ENCODE measurements at places on chromosomes 4 and X.

- no peak for DNase-seq
Measured at GRCh38 chrX:10049236-10049635, 82.1 kb downstream of the CLDN34 start.

DNA sequence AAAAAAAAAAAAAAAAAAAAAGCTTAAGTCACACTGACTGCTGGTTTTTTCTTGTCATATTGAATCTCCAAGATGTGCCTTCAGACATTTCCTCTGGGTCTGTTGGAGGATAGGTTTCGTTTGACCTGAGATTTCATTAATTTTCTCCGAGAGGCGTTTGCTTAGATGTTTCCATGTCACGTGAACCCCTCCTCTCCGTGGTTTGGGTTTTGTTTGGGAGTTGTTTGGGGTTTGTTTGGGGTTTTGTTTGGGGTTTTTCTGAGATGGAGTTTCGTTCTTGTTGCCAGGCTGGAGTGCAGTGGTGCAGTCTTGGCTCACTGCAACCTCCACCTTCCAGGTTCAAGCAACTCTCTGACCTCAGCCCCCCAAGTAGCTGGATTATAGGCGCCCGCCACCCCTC is 40.8 kb upstream of the DHRSX start:
- no peak for DNase-seq

- DNase-seq, result no peak
Measured at GRCh38 chr4:168387091-168387490, 68.5 kb upstream of the DDX60 start.

GRCh38 chr4:81796790-81797528 is 325.3 kb upstream of the RASGEF1B start:
- no peak for DNase-seq

DNA sequence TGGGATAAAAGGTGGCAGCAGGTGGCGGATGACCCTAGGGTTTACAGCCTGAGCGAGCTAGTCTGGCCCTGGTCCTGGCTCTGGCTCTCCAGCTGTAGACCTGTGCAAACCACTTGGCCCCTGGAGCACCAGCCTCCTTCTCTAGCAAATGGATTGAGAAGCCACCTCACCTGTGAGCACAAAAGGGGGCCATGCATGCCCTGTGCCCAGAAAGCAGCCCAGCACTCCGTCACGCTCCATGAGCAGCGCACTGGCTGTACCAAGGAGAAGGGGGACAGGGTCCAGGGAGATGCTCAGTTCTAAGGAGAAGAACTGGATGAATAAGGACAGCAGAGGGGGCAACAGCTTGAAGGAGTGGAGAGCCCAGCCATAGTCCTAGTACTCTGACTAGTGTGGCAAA is 46.9 kb upstream of the C4orf50 start:
- no peak for DNase-seq

All from stimulated activated CD8-positive, alpha-beta memory T cell treated with anti-CD3 and anti-CD28 coated beads, Interleukin-7, amount 100 ng/mL, for 24 hours (primary cell).